ENCODE measurements at places on chromosomes 3 and 15.

GRCh38 chr3:129585949-129586657, 20.4 kb downstream of the PLXND1 start:
- DNase-seq, result no peak
- H3K36me3 ChIP-seq, result no peaks in the 10 kb centered on the region
- H3K27me3 ChIP-seq, result no peaks in the 10 kb centered on the region
- H3K4me3 ChIP-seq, result no peak overlapping the region

DNA sequence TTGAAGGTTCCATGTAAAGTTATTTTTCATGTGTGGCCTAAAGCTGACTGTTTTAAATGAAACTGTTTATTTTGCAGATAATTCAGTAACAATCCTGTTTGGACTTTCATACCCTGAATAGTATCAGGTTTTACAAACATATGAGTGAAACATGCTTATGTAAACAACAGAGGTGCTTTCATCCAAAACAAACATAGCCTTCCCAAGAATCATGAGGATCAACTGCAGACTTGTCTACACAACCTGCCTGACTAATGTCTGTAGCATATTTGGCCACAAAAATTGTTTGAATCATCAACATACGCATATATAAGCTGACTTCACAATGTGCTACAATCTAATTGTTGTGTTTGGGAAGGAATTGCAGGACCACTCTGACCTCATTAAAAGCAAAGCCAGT, 190.4 kb downstream of the DIPK2A start:
- H3K27me3 ChIP-seq, result no peaks in the 10 kb centered on the region
- H3K4me3 ChIP-seq, result no peak overlapping the region
- DNase-seq, result peak; percentile 41
- H3K4me1 ChIP-seq, result peaks cover 5% of the 10 kb centered on the region
- H3K27ac ChIP-seq, result no peak overlapping the region

DNA sequence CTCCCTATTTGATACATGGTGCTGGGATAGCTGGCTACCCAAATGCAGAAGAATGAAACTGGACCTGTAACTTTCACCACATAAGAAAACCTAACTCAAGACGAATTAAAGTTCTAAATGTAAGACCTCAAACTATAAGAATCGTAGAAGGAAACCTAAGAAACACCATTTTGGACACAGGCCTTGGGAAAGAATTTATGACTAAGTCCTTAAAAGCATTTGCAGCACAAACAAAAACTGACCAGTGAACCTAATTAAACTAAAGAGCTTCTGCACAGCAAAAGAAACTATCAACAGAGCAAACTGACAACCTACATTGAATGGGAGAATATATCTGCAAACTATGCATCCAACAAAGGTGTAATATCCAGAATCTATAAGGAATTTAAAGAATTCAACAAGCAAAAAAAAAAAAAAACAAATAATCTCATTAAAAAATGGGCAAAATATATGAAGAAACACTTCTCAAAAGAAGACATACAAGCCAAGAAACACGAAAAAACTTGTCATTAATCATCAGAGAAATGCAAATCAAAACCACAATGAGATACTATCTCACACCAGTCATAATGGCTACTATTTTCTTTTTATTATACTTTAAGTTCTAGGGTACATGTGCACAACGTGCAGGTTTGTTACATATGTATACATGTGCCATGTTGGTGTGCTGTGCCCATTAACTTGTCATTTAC, 37.0 kb downstream of the HDGFL3 start:
- no peaks in the 10 kb centered on the region for H3K27me3 ChIP-seq
- peak; percentile 33 for DNase-seq
- H3K36me3 ChIP-seq, result no peaks in the 10 kb centered on the region
- no peak overlapping the region for H3K27ac ChIP-seq
- H3K4me3 ChIP-seq, result no peak overlapping the region
- no peaks in the 10 kb centered on the region for H3K4me1 ChIP-seq

- peaks cover 45% of the 10 kb centered on the region for H3K4me1 ChIP-seq
- no peak for DNase-seq
- no peaks in the 10 kb centered on the region for H3K27me3 ChIP-seq
- peaks cover 55% of the 10 kb centered on the region for H3K36me3 ChIP-seq
- peak overlapping the region; percentile 71 for H3K27ac ChIP-seq
- no peak overlapping the region for H3K4me3 ChIP-seq
Measured at GRCh38 chr3:172125053-172125452, 85.7 kb downstream of the FNDC3B start.

DNA sequence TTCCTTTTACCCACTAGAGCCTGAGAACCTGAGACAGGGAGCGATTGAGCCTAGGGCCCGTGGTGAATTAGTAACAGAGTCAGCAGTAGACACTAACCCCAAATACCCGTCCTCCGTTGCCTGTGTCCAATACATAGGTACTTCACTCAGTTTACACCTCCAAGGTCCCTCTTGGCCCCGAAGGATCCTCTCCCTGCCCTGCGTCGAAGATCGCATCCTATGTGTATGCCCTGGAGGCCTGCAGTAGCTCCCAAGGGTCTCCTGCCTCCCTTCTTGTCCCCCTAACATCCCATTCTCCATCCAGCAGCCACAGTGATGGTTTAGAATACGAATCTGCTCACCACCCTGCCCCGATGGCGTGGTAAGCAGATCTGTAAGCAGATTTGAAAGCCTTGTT, 67.0 kb downstream of the ISG20 start:
- H3K27me3 ChIP-seq, result peaks cover 22% of the 10 kb centered on the region
- DNase-seq, result no peak
- no peak overlapping the region for H3K27ac ChIP-seq
- no peaks in the 10 kb centered on the region for H3K36me3 ChIP-seq
- peak overlapping the region; percentile 67 for H3K4me3 ChIP-seq

DNA sequence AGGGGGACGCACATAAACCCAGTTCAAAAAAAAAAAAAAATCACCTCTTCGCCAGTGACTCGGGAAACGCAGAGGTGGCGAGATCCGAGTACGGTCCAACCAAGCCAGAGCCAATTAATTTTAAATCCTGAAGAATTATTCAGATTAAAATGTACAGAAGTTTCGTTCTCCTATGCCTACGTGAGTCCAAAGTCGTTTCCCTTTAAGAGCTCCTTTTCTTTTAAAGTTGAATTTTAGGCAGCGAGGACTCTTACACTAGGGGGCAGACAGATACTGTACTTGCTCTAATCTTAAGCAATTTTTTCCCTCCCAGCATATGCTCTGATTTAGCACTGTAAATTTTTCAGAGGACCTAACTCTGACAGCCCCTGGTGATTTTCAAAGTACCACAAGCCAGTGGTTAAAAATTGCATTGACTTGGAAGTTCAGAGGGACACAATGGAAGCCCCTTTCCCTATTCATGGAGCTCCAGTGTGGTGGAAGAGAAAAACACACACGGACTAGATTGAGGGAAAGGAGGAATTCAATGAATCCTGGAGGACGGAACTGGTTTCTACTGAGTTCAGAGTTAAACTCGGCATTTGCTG, 3.3 kb upstream of the NR2F2 start:
- no peaks in the 10 kb centered on the region for H3K27me3 ChIP-seq
- DNase-seq, result peak; percentile 94
- H3K27ac ChIP-seq, result peak overlapping the region; percentile 87
- H3K36me3 ChIP-seq, result no peaks in the 10 kb centered on the region
- peak overlapping the region; percentile 80 for H3K4me3 ChIP-seq
- H3K4me1 ChIP-seq, result peaks cover 32% of the 10 kb centered on the region

GRCh38 chr3:187661267-187661666, 8.9 kb downstream of the SST start:
- no peak overlapping the region for H3K27ac ChIP-seq
- no peaks in the 10 kb centered on the region for H3K36me3 ChIP-seq
- H3K4me1 ChIP-seq, result no peaks in the 10 kb centered on the region
- H3K27me3 ChIP-seq, result peaks cover 43% of the 10 kb centered on the region
- no peak overlapping the region for H3K4me3 ChIP-seq
- DNase-seq, result no peak
